Karpas-422 (cell line): ENCODE measurements at places on chromosomes 3 and 15. TPM values are rescaled to one million over a fixed set of nuclear protein-coding genes. Genes with fewer than 3 reads are reported as not detected.

IL12A gene
- 0.78 and 0.83 TPM in 2 replicates for total RNA-seq

CERS3 gene
- 0.15 TPM in 1 of 2 replicates, not detected in the other for total RNA-seq

PRRT3 gene
- total RNA-seq = 1.0 and 2.1 TPM in 2 replicates

KBTBD8 gene
- 22.7 and 79.9 TPM in 2 replicates for total RNA-seq

MFAP1 gene
- total RNA-seq = 19.7 and 23.0 TPM in 2 replicates

CD80 gene
- total RNA-seq = not detected in 2 replicates
